Natural killer cell treated with Interleukin-12 subunit alpha and Interleukin-12 subunit beta and Interleukin-15 and Interleukin-18, amount 100 ng/mL, for 72 hours (primary cell): ENCODE measurements at places on chromosomes 2 and 18. TPM values are rescaled to one million over a fixed set of nuclear protein-coding genes. Genes with fewer than 3 reads are reported as not detected.
A peak's percentile ranks its signal among the peaks of the same experiment; 100 is the strongest.

- H3K4me3 ChIP-seq, result no peak overlapping the region
- H3K27ac ChIP-seq, result no peak overlapping the region
- H3K36me3 ChIP-seq, result no peaks in the 10 kb centered on the region
- no peaks in the 10 kb centered on the region for H3K4me1 ChIP-seq
- DNase-seq, result no peak
These were observed 59.4 kb upstream of the SH3RF3 start for GRCh38 chr2:109069331-109070194.

DNA sequence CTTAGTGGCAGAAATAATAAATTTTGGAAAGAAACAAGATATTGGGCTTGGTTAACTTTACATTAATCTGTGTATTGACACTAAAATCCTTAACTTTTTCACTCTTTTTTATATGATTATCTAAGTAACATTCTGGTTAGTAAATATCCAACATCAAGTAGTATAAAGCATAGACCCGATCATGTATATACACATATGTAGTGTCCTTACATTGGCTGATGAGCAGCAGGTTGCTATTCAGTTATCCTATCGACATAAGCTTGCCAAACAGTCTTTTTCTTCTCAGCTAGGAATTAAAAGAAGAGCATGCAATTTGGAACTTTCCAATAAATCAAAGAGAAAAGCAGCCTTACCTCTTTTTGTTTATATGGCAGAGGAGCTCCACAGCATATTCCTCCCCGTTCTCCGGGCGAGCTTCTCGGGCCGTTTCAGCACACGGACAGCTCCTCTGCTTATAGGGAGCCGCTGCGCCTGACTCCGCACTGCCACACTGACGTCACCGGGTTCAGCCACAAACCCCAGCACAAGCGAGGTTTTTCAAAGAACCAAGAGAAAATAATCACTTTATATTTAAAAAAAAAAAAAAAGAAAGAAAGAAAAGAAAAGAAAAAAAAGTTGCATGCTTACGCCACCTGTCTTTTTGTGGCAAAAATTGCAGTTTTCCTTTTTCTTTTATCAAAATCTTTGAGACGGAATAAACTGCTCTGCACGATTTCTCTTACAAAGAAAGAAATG, at the start of gene SCG2:
Gene SCG2, minus strand, starts transcription at position 430 of the 735 bp plus-strand sequence. CDS start 3,079 bp downstream, outside the sequence.
- peaks cover 37% of the 10 kb centered on the region for H3K27me3 ChIP-seq
- no peak within 1 kb of the TSS for H3K27ac ChIP-seq
- H3K4me3 ChIP-seq, result no peak within 1 kb of the TSS
- no peaks in the 10 kb centered on the region for H3K4me1 ChIP-seq

GRCh38 chr2:30677231-30677630, 130.0 kb downstream of the CAPN13 start:
- no peaks in the 10 kb centered on the region for H3K4me1 ChIP-seq
- H3K36me3 ChIP-seq, result no peaks in the 10 kb centered on the region
- no peak overlapping the region for H3K27ac ChIP-seq
- no peak for DNase-seq

DNA sequence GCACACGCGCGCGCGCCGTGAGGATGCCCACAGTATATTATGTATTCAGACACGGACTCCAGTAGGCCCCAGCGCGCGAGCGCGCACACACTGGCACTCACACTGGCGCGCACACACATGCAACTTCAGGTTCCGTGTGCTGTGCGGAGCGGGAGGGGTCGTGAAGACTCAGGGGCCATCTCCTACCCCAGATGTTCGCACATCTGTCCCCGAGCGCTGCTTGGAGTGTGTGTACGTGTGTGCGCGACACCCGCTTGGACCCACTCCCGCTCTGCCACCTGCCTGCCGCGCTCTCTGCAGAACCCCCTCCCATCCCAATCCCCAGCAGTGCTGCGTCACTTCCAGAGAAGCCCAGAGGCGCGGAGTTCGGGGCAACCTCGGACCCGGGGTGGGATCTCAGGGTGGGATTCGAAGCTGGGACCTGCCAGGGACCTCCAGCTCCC, 2.6 kb downstream of the NRP2 start:
- H3K4me1 ChIP-seq, result peaks cover 7% of the 10 kb centered on the region
- no peak overlapping the region for H3K4me3 ChIP-seq
- DNase-seq, result no peak
- H3K27me3 ChIP-seq, result peaks cover 53% of the 10 kb centered on the region
- H3K27ac ChIP-seq, result no peak overlapping the region

Gene DYNAP
- not detected for total RNA-seq

DNA sequence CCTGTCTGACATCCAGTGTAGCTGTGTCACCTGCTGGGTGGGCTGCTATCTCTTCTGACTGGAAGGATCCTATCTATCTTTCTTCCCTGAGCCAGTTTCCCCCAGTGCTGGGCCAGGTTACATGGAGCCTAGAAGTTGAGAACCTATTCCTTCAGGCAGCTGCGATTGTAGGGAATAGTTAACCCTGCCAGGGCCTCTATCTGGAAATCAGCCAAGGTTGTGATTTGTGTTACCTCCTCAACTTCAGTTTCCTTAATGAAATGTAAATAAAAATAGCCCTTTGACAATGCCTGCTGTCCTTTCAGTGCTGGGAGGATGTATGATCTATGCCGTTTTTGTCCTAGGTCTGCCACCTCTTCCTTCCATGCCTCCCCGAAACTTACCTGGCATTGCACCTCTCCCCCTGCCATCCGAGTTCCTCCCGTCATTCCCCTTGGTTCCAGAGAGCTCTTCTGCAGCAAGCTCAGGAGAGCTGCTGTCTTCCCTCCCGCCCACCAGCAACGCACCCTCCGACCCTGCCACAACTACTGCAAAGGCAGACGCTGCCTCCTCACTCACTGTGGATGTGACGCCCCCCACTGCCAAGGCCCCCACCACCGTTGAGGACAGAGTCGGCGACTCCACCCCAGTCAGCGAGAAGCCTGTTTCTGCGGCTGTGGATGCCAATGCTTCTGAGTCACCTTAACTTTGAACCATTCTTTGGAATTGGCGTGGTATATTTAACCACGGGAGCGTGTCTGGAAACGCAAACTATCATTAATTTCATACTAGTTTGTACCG, 36.6 kb downstream of the GORASP2 start:
- peaks cover 12% of the 10 kb centered on the region for H3K36me3 ChIP-seq
- no peak overlapping the region for H3K27ac ChIP-seq
- DNase-seq, result no peak
- H3K4me1 ChIP-seq, result no peaks in the 10 kb centered on the region
- H3K27me3 ChIP-seq, result no peaks in the 10 kb centered on the region
- no peak overlapping the region for H3K4me3 ChIP-seq

DNA sequence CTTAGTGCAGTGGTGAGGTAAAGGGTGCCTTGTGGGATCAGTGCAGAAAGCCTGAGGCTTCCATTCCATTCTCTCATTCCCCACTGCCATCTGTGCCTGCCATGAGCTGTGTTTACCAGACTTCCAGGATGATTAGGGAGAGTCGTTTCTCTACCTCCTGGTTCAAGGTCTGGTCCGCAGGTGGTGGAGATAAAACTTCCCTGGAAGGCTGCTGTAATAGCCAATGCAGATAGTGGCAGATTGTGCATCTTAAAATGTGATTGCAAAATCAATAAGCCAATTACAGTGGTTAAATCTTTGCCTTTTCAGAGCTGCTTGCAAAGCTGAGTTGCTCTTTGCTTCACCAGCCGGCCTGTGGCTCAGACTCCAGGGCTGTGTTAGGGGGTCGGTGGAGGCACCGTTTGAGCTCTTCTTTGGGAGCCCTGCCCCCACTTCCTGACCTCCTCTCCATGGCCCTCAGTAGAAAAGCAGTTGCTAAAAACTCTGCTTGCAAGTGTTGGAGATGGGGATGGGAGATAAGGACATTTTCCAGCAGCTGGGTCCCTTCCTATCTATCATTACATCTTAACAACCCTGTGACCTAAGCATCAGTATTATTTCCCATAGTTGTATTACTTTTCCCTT, 95.2 kb upstream of the HS6ST1 start:
- DNase-seq, result no peak
- no peaks in the 10 kb centered on the region for H3K36me3 ChIP-seq
- no peak overlapping the region for H3K27ac ChIP-seq
- no peaks in the 10 kb centered on the region for H3K27me3 ChIP-seq

Gene SALL3
- not detected for total RNA-seq

DNA sequence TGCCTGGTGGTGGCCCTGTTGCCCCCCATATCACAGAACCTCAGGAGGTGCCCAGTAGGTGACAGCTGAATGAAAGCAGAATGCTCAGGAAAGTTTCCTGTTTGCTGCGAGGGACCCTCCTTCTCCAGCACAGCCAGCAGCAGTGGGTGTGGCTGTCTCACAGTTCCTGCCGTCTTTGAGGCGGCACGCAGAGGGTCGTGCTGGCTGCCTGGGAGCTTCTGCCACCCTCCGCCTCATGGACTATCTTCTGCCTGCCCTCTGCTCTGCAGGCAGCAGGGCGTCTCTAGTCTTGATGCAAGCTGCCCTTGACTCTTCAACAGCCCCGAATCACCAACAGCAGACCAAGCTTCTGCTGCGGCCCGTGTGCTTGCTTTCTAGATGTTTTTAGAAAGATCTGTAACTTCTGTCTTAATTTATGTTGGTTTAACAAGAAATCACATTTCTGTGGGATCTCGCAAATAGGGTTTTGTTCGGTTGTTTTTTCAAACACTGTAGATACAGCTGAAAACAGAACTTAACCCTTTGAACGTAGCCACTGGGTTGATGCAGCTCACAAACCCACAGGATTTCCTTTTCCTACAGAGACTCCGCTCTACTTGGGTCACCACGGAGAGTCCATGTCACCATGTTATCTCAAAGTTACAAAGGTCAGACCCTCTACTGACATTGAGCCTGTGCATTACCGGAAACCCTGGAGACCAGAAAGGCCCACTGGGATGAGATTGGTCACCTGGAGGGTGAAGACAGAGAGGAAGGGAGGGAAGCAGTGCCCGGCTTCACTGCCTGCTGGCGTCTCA, 144.9 kb downstream of the ACOXL start:
- H3K27ac ChIP-seq, result peak overlapping the region; percentile 29
- no peak for DNase-seq

Gene MARCHF4
- not detected for total RNA-seq

Gene LYPD6B
- not detected for total RNA-seq

Gene CIB4
- total RNA-seq, result not detected

DNA sequence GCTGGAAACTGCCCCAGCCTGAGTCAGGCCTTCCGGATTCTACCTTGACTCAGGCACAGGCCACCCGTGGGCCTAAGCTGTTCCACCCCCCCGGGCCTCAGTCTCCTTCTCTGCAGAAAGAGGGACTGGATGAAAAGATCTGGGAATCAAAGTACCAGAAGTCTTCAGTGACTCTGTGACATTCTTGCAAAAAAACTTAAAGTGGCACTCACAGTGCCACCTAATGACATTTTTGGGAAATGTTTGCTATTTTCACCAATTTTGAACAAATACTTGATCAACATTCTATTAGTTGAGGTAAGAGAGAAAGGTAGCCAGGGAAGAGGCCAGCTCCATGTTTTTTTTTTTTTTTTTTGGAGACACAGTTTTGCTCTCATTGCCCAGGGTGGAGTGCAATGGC, 48.3 kb upstream of the ACAA2 start:
- H3K4me1 ChIP-seq, result peaks cover 8% of the 10 kb centered on the region
- no peak overlapping the region for H3K4me3 ChIP-seq
- no peaks in the 10 kb centered on the region for H3K36me3 ChIP-seq
- no peak for DNase-seq
- no peak overlapping the region for H3K27ac ChIP-seq
- H3K27me3 ChIP-seq, result peaks cover 6% of the 10 kb centered on the region

Gene PFN4
- total RNA-seq, result 1.2 TPM

DNA sequence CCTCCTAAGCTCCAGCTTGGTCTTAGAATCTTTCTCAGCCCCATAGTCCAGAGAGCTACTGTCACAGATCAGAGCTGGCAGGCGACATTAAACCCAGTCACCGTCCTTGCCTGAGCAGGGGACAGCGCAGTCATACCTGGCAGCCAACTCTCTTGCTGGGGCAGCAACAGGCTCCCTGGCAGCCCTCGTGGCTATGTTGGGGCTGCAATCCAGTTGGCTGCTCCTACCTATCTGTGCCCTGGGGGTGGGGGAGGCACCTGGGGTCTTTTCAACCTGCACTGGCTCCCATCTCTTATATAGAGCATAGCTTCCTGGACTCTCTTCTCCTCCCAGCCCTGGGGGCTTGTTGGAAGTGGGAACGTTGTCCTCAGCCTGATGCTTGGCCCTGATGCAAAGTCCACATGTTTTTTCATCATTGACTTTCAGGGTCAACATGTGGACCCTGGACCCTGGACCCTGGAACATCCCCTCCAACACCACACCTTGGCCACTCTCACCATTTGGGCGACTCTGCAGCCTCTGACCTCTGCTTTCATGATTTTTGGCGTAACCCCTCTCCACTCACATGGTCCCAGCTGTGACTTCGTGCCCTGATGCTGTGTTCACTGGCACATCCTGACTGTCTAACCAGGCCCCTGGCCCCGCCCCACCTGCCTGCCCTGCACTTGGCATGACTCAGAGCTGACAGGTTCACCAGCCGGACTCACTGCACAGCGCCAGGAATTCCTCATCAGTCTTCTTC, 45.6 kb downstream of the ATOH8 start:
- H3K4me3 ChIP-seq, result no peak overlapping the region
- no peaks in the 10 kb centered on the region for H3K36me3 ChIP-seq
- peaks cover 32% of the 10 kb centered on the region for H3K27me3 ChIP-seq

DNA sequence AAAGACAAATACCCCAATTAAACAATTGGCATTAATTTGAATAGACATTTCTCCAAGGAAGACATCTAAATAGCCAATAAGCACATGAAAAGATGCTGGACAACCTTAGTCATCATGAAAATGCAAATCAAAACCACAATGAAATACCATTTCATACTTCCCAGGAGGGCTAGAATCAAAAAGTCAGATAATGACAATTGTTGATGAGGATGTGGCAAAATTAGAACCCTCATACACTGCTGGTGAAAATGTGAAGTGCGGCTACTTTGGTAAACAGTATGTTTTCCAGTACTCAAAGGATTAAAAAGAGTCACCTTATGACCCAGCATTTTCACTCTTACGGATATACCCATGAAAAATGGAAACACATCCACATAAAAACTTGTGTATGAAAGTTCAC, 91.6 kb downstream of the FIGN start:
- H3K36me3 ChIP-seq, result no peaks in the 10 kb centered on the region
- H3K4me1 ChIP-seq, result no peaks in the 10 kb centered on the region
- no peak for DNase-seq
- no peak overlapping the region for H3K27ac ChIP-seq

GRCh38 chr2:238875101-238875470, 27.2 kb downstream of the TWIST2 start:
- H3K27ac ChIP-seq, result no peak overlapping the region
- no peaks in the 10 kb centered on the region for H3K4me1 ChIP-seq
- H3K4me3 ChIP-seq, result no peak overlapping the region
- DNase-seq, result no peak
- H3K27me3 ChIP-seq, result no peaks in the 10 kb centered on the region

DNA sequence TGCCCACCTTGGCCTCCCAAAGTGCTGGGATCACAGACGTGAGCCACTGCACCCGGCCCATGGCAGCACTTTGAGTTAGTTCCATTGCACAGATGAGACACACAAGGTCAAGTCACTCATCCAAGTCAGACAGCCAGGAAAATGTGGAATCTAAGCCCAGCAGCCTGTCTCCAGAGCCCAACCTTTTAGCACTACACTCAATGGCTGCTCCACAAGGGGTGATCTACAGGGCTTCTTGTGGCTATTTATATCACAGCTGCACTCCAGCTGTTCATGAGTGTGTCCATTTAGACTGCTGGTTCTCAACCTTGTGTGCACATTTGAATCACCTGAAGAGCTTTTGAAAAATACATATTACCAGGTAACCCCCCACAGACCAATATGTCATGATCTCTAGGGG, 72.9 kb upstream of the RPL31 start:
- H3K27me3 ChIP-seq, result peaks cover 19% of the 10 kb centered on the region
- H3K36me3 ChIP-seq, result no peaks in the 10 kb centered on the region
- DNase-seq, result no peak
- no peak overlapping the region for H3K27ac ChIP-seq
- H3K4me1 ChIP-seq, result peaks cover 9% of the 10 kb centered on the region

- H3K4me1 ChIP-seq, result no peaks in the 10 kb centered on the region
- no peaks in the 10 kb centered on the region for H3K27me3 ChIP-seq
- no peaks in the 10 kb centered on the region for H3K36me3 ChIP-seq
- no peak for DNase-seq
These were observed 1210.2 kb downstream of the DPP10 start for GRCh38 chr2:115652652-115653051.
